ENCODE measurements at places on chromosomes 3 and 15.

- no peak for DNase-seq
These were observed 146.5 kb upstream of the MEIS2 start for GRCh38 chr15:37246856-37247255.

GRCh38 chr3:141081141-141081795 lies 30.1 kb downstream of the SPSB4 start:
- DNase-seq: no peak

DNA sequence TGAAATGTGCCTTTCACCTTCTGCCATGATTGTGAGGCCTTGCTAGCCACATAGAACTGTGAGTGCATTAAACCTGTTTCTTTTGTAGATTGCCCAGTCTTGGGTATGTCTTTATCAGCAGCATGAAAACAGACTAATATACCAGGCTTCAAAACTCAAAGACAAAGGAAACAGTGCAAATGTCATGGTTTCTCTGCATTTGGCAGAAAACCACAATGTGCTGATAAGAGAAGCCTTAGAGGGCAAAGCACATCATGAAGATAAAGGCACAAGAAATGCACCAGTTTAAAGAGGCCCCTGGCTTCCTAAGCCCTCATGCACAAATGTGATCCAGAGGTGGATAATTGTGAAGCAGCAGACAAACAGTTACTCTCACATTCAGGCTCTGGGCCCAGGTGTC lies 259.2 kb downstream of the CPNE4 start:
- no peak for DNase-seq

DNA sequence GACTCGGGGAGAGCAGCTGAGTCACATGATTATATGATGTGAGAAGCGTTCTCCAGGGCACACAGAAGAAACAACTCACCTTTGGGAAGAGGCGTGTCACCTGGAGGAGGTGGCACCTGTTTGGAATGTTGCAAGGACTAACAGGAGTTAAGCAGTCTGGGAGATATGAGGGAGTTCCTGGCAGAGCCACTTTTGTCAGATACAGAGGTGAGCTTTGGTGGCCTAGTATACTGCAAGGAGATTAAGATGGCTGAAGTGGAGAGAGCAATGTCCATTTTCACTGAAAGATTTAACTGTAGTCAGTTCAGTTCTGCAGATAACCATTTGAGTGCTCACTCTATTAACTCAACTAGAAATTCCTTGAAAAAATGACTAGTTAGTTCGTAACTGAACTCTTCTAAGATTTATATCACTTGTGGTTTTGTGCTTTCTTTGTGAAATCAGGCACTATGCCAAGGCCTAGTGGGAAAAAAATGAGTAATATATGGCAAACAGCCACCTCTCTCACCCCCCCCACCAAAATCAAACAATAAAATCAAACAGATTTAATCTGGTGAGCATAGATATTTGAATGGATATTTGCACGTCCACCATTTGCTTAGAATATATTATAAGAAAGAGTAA lies 61.3 kb downstream of the CRYBG3 start:
- no peak for DNase-seq

GRCh38 chr15:88810446-88810845 lies 7.2 kb downstream of the ACAN start:
- no peak for DNase-seq

- no peak for DNase-seq
These were observed 307.7 kb upstream of the SOX2 start for GRCh38 chr3:181403876-181404660.

DNA sequence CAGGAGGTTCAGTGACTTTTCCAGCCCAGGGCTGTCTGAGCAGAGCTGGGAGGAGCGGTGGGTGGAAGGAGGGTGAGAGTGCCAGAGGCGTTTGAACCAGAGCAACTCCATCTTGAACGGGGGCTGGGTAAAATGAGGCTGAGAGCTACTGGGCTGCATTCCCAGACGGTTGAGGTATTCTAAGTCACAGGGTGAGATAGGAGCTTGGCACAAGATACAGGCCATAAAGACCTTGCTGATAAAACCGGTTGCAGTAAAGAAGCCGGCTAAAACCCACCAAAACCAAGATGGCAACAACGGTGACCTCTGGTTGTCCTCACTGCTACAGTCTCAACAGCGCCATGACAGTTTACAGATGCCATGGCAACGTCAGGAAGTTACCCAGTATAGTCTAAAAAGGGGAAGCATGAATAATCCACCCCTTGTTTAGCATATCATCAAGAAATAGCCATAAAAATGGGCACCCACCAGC lies 60.2 kb downstream of the ABTB1 start:
- DNase-seq: no peak
